ENCODE measurements at places on chromosomes 5 and 9.
A peak's percentile ranks its signal among the peaks of the same experiment; 100 is the strongest.

DNA sequence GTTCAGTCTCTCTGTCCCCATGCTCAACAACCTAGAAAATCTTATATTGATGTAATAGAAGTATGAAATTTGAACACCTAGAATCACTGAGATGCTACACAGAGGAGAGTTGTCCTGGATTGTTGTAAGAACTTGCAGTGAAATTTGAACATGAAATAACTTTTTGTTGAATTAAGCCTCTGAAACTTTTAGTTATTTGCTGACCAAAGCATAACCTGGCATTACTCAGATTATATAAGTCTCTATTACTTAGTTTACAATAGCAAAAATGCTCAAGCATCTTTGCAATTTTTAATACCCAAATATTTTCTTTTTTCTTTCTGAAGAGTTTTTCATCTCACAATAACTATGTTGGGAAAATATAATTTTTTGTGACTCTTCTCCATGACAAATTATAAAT, 630.7 kb upstream of the ACO1 start:
- DNase-seq: no peak

DNA sequence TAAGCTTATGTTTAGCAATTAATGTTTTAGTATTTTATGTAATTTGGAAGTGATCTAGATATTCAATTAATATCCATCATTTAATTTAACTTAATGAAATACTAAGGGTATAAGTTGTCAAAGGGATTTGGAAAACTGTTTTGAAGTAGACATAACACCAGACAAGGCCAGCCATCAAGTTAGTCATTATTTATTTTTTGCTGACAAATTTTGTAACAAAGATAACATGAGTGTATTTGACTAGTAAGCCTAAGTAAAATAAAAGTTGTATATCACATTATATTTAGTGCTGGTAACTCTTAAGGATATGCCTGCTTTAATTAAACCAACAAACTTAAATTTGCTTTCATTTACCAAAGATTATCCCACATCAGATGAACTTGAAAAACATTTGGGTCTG, 125.9 kb upstream of the TNFAIP8 start:
- DNase-seq: no peak

GRCh38 chr5:156598964-156599363, 251.1 kb upstream of the PPP1R2B start:
- no peak for DNase-seq

DNA sequence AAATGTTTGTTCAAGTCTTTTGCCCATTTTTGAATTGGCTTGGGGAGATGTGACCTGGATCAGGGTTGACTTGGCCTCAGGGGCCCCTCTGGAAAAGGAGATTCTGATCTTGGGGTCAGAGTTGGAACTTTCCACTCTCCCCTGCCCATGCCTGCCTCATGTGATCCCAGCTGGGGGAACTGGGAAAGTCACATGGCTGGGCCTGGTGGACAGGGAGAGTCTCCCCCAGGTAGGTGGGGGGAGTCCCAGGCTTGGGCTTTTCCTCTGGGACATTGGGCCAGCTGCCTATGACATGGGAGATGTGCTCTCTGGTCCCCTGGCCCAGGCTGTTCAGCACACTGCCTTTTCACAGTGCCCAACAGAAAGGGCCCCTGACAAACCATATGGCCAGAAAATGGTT, 60.7 kb downstream of the NDST1 start:
- peak; percentile 48 for DNase-seq

DNA sequence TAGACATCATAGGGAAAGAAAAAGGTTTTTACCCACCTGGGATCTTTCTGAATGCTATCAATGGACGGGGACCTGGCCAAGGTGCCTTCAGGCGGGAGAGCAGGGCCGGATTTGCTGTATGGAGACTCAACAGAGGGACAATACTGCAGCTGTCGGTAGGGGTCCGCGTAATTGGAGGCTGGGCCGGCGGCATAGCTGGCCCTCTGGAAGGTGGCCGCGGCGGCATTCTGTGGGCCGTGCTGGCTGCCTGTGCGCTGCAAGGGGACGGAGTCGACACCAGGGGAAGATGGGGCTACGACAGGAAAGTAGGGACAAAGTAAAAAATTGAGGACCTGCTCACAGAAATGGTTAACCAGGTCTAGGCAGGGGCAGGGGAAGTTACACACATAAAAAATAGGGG, 557.9 kb downstream of the CTNND2 start:
- no peak for DNase-seq

DNA sequence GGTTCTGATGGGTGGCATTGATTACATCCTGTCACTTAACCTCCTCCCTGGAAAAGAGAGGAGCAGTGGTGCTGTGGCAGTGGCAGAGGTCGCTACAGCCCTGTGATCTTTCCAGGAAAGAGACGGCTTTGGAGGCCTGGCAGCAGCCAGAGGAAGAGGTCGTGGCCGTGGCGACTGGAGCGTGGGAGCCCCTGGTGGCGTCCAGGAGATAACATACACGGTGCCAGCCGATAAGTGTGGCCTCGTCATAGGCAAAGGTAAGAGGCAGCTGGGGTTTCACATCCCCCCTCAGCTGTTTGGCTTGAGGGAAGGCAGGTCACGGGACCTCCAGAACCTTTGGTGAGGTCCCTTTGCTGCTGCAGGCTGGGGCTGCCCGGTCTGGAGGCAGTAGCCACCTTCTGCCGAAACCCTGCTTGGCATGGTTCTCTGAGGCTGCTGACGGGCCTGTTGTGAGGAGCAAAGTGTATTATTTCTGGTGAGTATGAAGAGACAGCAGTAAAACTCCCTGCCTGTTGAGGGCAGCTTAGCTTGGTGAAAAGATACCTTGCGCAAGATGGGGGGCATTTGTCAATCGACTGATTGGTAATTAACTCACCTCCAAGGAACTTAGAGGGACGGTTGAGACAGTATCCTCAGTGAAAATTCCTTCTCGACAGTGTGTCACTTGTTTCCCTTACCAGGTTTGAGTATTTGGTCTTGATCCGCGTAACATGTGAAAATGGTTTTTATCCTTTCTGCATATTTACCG, 38.0 kb upstream of the PRDM12 start:
- no peak for DNase-seq

GRCh38 chr9:136582977-136583735, 37.3 kb upstream of the NOTCH1 start:
- no peak for DNase-seq

GRCh38 chr9:1179366-1179765, 129.2 kb downstream of the DMRT2 start:
- DNase-seq: no peak
